ENCODE measurements at places on chromosomes 12 and 14.
A peak's percentile ranks its signal among the peaks of the same experiment; 100 is the strongest.

GRCh38 chr14:46381674-46382073 is 269.9 kb downstream of the RPL10L start:
- DNase-seq, result no peak

GRCh38 chr14:72433511-72433910 is 460.4 kb downstream of the DPF3 start:
- DNase-seq, result no peak

DNA sequence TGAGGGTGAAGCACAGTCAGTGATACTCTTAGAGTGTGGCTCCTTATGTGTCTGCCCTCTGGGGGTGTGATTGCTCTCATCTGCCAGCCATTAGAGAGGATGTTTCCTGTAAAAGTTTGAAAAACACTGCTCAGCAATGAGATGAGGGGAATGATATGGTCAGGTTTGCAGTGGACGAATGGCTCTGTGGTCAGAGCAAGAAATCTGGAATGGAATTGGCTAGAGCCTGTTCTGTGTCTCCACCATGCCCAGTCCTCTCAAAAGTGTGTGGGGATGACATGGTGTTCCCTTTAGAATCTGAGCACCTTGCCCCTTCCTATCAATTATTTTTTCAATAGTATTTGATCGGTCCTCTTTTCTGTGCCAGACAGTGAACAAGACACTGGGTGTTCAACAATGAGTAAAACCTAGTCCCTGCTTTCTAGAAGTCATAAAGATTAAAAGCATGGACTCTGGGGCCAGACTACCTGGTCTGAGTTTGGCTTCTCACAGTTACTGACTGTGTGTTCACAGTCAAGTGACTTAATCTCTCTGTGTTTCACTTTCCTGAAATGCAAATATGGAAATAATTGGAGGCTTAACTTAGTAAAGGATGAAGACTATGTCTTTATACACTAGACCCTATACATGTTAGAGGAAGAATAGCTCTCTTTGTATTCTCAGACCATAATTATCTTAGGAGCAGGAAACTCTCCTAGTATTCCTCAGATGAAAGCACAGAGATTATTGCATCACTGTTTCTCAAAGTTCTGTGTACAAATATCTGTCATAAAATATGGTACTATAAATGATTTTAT is 1.6 kb downstream of the ACSS3 start:
- no peak for DNase-seq

DNA sequence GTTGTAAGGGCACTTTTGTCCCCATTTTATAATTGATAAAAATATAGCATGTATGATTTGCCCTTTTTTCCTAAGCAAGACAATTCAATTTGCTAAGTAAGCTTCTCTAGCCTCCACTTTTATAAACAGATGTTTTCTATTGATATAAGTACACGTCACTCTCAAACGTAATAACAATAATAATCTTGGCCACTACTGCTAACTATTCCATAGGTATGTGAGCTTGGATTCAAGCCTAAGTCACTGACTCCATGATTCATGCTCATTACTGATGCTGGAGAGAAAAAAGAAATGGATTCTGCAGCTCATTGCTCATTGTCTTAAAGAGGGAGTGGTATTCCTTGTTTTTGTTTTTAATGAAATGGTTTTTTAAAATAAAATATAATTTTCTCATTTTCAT is 661.0 kb downstream of the GALC start:
- no peak for DNase-seq

GRCh38 chr14:25522116-25522515 is 472.2 kb upstream of the STXBP6 start:
- no peak for DNase-seq

DNA sequence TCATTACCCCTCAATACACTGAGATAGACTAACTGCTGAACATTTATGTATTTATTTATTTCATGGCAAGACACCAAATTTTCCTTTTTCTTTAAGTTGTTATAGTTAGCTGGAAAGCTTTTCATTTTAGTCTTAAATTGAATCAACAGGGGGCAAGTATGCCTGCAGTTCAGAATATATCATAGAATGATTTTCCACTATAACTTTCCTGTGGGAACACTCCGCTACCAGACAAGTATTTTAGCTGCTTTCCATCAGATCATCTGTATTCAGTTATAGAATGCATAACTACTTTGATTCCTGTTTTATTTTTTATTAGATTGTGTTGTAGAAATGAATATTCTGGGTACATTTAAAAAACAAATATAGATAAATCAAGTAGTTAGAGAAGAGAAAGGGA is 102.0 kb downstream of the SLC6A15 start:
- no peak for DNase-seq

DNA sequence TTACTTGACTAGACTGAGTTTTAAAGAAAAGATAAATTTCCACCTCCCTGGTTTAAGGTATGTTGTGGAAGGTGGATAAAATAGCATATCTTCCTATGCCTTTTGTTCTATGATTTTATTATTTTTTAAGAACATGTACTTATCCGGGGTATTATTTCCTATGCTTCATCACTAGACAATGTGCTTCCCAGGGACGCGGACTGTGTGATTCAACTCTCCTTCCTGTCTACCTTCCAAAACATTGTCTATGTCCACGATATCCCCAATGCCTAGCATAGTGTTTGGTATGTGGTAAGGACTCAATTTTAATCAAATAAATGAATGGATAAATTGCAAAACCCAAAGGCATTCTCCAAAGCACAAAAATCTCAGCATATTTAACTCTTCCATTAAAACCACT is 8.3 kb upstream of the CCND2 start:
- no peak for DNase-seq

DNA sequence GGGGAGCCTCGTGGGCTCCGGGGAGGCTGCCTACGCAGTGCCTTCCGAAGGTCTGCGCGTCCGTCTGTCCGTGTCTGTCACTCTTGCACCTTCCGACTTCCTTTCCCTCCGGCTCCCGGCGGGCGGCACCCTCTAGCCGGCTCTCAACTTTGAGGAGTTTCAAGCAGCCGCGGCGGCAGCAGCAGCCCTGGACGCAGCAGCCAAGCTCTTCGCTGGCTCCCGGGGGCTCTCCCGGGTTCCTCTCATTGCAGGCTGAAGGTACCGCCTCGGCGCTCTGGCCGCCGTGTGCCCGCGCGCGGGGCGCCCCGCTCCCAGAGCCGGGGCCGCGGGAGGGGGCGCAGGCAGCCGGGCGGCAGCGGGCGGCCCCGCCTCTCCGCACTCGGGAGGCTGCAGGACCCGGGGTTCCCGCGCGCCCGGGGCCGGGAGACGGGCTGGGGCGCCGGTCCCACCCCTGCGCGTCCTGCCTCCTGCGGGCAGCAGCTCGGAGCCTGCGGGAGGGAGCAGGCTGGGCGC is at the start of the genes AMIGO2 and PCED1B:
TSS of gene AMIGO2 (minus strand) at position 492 of the 513 bp plus-strand sequence. CDS start 957 bp downstream, outside the sequence.
TSS of gene PCED1B (plus strand) at position 154 of the 513 bp plus-strand sequence. CDS start 155,443 bp downstream, outside the sequence.
- peak; percentile 66 for DNase-seq

DNA sequence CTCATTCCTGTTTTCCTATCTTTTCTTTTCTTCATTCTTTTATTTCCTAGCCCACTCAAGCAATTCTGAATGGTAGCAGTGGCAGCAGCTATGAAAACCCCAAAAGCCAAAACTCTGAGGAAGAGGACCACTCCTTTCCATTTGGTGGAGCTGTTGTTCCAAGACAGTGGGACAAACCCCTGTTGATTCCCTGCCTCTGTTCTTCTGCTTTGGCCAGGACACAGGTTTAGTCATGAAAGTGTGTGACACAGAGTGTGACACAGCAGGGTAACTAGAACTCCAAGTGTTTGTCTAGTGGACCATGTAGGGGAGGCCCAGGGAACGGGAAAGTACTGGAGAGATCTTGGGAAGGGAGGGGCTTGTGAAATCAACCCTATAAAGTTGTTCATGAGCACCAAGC is 71.1 kb downstream of the PTCSC3 start:
- no peak for DNase-seq

- DNase-seq, result no peak
Measured at GRCh38 chr12:79082595-79082994, 218.0 kb downstream of the SYT1 start.

- no peak for DNase-seq
Measured at GRCh38 chr14:52400846-52401245, 86.7 kb downstream of the PTGER2 start.

GRCh38 chr12:2161473-2161872 is 108.7 kb downstream of the CACNA1C start:
- DNase-seq, result no peak

DNA sequence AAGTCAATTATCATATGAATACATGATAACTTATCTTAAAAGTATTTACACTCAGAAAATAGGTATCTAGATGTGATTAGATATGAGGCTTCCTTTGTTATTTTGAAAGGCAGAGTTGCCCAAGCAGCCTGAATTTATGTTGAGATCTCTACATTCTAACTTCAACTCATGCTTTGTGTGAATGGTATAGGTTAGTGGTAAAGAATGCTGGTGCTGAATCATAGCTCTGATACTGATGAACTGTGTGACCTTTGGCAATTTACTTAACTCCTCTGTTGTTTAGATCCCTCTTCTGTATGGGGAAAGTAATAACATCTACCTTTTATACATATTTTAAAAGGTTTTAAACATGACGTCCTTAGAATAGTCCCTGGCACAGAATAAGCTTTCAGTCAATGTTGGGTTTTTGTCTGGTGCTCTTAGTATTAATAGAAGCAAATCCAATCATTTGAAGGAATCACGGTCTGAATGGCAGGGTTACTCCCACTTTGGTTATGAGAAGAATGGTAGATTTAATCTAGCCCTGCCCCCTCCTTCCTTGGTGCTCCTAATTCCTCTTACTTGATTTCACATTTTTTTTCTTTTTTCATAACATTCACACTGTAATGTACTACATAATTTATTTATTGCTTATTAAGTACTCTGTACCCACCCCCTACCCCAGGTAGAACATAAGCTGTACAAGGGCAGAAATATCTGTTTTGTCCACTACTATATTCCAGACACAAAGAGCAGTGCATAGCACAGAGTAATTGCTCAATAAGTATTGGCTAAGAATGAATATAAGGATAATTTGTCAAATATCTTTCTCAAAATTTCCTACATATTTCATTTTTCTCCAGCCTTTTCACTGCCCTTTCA is 203.3 kb upstream of the KRR1 start:
- no peak for DNase-seq

DNA sequence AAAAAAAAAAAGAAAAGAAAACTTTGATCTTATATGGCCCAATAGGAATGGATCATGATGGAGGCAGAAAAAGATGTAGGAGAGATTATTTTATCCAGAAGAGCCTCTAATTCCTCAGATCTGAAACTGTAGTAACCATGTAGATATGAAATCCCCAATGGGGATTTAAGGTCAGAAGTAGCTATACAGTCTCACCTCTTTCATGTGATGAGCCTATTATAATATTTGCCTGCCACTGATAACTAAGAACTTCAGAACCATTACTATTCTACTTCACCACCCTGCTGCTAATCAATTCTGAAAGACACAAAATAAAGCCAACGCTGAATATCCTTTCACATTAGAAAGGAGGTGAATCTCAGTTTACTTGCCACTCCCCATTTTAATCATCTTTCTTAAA is 29.3 kb downstream of the BAZ1A start:
- no peak for DNase-seq

DNA sequence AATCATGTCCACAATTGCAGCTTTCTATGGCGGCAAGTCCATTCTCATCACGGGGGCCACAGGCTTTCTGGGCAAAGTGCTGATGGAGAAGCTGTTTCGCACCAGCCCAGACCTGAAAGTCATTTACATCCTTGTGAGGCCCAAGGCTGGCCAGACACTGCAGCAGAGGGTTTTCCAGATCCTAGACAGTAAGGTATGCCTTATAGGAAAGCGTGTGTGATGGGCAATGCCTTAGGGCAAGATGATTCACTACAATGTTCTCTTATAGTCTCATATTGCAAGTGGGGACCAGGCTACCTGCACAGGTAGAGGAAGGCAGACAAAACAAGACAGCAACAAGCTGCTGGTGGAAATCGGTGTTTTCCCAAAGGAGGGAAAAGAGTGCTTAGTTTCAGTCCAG is 110.5 kb downstream of the ERGIC2 start:
- no peak for DNase-seq

- DNase-seq, result no peak
Measured at GRCh38 chr14:96297000-96297399, 41.0 kb downstream of the BDKRB1 start.

GRCh38 chr14:75647640-75648039 is 13.0 kb downstream of the ERG28 start:
- no peak for DNase-seq

DNA sequence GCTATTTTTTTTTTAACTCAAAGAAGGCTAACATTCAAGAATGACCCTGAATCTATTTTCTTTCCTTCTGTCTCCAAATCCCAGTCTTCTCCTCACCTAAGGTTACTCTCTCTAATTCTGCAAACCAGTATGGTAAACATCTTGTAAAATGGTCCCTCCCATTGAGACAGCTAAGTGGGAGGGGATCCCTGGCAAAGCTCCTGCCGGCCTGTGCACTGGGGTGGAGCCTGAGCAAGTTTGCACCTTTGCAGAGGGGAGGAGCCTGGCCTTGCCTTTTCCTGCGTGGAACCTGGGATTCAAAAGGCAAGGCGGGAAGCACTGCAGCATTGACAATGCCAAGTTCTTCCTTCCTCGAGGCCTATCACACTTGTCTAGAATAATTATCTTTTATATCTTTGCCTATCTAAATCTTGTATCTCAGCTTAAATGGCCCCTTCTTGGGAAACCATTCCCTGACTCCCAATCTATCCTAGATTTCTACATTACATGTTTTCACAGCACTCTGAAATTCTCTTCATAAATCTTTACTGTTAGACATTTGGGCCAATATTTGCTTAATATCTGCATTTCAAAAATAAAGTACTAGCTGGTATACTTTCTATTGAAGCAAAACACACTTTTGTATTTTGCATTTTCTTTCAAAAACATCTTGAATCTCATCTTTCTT is 83.0 kb downstream of the EPS8 start:
- DNase-seq, result no peak

- no peak for DNase-seq
Measured at GRCh38 chr14:50475460-50475859, 56.9 kb downstream of the MAP4K5 start.

- no peak for DNase-seq
Measured at GRCh38 chr12:75271576-75271975, 58.5 kb downstream of the CAPS2 start.

GRCh38 chr12:39867631-39868327 is 238.1 kb downstream of the SLC2A13 start:
- no peak for DNase-seq

DNA sequence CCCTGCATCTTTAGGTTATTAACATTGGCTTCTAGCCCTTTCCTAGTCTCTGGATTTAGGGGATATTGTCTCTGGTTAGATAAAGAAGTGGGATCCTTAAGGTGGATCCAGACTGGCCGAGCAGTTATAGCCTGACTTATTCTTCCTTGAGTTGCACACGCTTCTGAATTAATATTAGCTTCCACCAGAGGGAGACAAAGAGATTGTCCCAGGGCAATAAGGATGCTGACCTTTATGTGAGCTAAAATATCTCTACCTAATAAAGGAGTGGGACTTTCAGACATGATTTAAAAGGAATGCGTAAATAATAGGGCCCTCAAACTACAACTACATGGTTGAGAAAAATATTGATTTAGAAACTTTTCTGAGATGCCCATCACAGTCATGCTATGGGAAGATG is 139.7 kb downstream of the SLCO1B3 start:
- no peak for DNase-seq

DNA sequence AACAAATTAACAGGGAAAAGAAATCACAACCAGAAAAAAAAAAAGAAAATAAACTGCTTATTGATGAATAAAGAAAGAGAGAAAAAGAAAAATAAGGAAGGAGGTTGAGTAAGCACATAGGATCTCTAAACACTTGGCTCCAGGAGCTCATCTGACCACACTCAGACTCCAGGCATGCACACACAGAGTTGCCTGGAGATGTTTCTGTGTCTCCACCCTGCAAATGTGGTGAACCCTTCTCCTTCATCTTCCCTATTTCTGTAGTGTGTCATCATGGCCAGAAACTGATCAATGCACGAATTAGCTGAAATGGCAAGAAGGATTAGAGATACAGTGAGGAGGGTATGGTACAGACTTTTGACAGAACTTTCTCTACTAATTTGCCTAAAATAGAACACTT is 20.2 kb downstream of the OR4N2 start:
- DNase-seq, result no peak

Data from activated naive CD4-positive, alpha-beta T cell treated with anti-CD3 and anti-CD28 coated beads, Interleukin-2, amount 50 U/mL, for 16 hours (primary cell).